Thoracic aorta (tissue), 2 donors: ENCODE measurements at places on chromosomes 6 and 20.

DNA sequence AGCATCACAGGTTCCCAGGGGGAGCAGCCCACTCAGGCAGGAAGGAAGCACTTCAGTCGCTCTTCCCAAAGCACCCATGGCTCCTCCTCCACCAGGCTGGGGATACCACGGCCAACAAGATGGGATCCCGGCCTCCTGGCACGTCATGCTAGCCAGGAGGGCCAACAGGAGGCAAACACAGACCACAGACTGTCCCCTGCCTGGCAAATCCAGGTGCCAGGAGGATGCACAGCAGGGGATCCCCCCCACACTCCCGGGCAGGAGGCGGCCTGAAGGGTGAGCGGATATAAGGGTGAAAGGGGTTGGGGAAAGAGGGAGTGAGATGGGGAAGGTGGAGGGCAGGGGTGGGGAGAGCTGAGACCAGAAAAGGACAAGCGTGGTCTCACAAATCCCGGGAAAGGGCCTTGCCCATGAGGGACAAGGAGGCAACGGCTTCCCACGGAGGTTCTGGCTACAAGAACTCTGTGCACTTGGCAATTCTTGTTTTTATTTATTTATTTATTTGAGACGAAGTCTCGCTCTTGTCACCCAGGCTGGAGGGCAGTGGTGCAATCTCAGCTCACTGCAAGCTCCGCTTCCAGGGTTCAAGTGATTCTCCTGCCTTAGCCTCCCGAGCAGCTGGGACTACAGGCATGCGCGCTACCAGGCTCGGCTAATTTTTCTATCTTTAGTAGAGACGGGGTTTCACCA is 7.2 kb downstream of the PXDC1 start:
- DNase-seq, result no peak

DNA sequence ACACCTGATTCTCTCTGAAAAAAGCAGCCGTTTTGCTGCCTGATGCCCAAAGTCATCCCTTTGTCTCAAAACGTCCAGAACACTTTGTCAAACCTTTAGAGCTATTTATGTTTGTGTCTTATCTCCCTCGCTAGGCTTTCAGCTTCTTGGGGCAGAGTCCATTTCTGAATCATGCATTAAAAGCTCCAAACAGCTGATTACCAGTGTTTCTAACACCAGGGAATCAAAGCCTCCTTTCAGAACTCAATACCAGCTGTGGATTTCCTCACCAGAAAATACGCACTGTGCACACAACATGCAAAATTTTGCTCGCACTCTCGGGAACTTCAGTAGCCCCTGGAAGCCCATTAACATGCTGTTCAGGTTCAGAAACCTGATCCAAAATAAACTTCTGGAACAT is 333.3 kb downstream of the HACE1 start:
- DNase-seq, result no peak

DNA sequence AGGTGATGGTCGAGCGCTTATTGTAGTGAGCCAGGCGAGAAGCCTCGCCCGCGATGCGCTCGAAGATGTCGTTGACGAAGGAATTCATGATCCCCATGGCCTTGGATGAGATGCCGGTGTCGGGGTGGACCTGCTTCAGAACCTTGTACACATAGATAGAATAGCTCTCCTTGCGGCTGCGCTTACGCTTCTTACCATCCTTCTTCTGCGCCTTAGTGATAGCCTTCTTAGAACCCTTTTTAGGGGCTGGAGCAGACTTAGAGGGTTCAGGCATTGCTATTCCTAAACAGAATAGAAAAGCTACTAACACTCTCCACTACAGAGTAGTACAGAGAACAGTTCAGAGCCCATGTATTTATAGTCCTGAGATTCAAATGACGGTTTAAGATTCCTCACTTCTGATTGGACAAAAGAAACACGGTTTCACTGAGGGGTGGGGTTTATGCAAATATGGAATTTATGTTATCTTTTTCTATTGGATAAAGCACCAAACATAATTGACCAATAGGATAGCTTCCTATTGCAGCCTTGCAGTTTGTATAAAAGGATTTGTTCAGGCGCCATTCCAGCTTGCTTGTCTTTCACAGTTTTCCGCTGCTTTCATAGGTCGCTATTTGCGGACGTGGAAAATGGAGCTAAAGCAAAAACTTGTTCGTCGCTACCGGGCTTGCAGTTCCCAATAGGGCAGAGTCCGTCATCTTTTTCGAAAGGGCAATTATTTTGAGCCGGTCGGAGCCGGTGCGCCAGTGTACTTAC is 43.7 kb upstream of the HFE start:
- no peak for DNase-seq

- DNase-seq, result no peak
These were observed 3.0 kb upstream of the CRIP3 start for GRCh38 chr6:43311666-43312065.

GRCh38 chr6:115796061-115796460 is 264.6 kb downstream of the FRK start:
- DNase-seq, result no peak

GRCh38 chr6:156125844-156126243 is 651.3 kb upstream of the ARID1B start:
- no peak for DNase-seq

GRCh38 chr20:48147311-48147710 is 362.0 kb upstream of the SULF2 start:
- DNase-seq, result no peak

GRCh38 chr20:24452498-24453127 is 16.8 kb upstream of the SYNDIG1 start:
- DNase-seq, result no peak

- no peak for DNase-seq
These were observed 472.1 kb upstream of the MARCKS start for GRCh38 chr6:113385020-113385431.

- DNase-seq, result no peak
These were observed 64.9 kb upstream of the MEI4 start for GRCh38 chr6:77587963-77588362.

DNA sequence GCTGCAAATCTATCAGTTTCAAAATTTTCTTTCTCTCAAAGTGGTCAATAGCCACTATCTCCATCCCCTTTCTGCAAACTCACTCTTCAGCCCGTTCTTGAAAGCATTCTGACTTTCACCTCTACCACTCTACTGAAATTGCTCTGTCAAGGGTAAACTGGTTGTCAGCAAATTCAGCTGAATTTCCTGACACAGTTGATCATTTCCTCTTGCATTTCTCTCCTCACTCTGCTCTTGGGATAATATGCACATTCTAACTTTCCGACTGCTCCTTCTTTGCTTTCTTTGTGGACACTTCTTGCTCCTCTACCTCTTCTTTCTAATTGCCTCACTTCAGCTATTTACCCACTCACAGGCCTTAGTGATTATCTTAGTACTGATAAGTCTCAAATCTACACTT is 73.7 kb upstream of the TINAG start:
- DNase-seq, result no peak

DNA sequence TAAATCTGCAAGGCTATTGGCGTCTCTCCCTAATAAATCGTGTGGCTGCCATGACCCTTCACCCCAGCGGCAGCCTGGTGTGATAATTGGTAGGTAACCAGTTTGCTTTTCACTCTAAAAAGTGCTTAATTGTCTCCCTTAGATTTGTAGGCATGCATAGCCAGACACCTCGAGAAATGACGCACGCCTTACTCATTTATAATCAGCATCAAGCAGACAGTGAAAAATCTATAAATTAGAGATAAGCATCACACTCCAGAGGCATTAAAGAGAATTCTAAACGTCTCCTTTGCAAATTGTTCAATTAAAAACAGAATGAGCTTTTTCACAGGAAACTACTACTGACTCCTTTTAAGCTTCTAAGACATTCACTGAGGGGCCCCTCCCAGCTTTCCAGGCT is 110.2 kb upstream of the RPS6KA2 start:
- DNase-seq, result no peak

- DNase-seq, result no peak
These were observed 625.3 kb downstream of the MMUT start for GRCh38 chr6:48837744-48838143.

DNA sequence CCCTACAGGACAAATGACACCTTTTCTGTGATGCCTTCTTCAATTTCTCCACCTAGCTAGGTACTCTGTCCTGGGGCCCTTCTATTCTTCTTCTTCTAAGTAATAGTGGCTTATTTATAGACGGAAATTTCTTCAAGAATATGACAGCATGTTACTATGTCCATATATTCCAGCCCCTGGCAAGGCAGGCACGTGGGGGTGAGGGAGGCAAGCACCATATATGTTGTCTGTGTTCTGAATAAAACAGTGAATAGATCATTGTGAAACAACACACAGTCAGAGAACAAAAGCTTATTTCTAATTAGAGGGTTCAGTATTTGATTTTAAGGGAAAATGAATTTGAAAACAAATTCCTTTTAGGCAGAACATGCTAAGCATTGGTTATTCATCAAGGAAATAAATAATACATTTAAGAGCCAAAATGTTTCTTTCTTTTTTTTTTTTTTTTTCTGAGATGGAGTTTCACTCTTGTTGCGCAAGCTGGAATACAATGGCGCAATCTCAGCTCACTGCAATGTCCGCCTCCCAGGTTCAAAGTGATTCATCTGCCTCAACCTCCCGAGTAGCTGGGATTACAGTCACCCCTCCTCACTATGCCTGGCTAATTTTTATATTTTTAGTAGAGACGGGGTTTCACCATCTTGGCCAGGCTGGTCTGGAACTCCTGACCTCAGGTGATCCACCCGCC is 6.2 kb downstream of the HEBP2 start:
- DNase-seq, result no peak

- DNase-seq, result no peak
These were observed 282.4 kb upstream of the HSF2 start for GRCh38 chr6:122116835-122117627.

- DNase-seq, result no peak
These were observed 90.0 kb downstream of the RPP40 start for GRCh38 chr6:4913705-4914419.

DNA sequence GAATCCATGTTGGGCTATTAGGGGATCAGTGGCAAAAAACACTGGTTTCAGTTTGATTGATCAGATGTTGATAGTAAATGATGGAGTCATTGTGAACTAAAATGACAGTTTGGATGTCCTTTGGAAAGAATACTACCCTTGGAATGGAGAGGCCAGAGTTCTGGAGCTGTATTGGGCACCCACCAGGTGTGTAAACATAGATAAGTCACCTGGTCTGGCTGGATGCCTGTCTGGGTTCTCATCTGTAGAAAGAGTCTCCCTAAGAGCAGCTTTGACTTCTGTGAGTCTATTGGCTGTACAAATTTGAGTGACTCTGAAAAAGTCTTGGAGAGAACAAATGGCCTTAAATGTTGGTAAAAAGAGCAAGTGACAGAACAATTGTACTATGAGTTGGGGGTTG is 115.0 kb downstream of the SCP2D1 start:
- DNase-seq, result no peak

DNA sequence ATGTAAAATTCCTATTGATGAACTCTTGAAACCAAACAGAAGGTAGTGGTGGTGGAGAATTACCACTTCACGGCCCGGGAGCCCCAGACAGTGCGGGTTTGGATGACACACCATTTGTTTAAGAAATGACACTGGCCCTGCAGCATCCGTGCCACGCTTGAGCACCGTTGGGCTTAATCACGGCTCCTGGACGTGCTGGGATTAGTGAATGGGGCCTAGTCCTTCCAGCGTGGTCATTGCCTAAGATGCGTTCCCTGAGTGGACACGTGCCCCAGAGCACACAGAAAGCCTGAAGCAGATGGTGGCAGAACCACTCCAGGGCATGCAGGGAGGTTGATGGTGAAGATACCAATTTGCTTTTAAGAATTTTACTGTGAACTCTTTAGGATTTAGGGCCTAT is 14.5 kb downstream of the STX16 start:
- DNase-seq, result no peak

DNA sequence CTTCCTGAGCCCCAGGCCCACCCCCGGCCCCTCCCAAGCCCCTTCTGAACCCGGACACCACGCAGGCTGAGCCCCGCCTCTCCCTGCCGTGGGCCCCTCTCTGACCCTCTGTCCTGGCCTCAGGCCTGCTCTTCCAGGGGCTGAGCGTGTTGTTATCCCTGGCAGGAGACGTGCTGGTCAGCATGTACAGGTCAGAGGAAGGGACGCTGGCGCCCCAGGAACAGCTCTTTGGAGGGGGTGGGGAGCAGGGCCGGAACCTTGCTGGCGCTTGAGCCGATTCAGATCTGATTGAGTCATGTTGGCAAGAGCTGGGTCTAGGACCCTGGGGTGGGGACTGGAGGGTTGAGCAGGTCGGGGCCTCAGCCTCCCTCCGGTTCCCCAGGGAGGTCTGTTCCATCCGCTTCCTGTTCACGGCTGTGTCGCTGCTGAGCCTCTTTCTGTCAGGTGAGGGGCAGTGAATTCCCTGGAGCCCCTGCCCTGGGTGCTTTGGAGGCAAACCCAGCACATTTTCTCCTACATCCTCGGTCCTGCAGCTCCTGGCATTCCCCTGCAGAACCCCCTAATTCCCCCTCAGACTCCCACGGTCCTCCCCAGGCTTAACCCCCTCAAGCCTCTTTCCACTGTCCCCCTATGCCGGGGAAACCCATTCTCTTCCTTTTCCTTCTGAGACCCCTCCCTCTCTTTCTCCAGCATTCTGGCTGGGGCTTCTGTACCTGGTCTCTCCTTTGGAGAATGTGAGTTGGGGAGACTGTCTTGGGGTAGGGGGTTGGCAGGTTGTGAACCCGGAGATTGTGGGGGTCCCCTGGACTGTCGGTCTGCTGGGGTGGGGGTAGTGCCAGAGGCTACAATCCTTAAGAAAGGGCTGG is 2.0 kb downstream of the SPAG4 start:
- DNase-seq, result no peak

- no peak for DNase-seq
These were observed 427.9 kb downstream of the QKI start for GRCh38 chr6:163842467-163842866.

- DNase-seq, result no peak
These were observed 292.7 kb downstream of the ESR1 start for GRCh38 chr6:152100183-152100618.

DNA sequence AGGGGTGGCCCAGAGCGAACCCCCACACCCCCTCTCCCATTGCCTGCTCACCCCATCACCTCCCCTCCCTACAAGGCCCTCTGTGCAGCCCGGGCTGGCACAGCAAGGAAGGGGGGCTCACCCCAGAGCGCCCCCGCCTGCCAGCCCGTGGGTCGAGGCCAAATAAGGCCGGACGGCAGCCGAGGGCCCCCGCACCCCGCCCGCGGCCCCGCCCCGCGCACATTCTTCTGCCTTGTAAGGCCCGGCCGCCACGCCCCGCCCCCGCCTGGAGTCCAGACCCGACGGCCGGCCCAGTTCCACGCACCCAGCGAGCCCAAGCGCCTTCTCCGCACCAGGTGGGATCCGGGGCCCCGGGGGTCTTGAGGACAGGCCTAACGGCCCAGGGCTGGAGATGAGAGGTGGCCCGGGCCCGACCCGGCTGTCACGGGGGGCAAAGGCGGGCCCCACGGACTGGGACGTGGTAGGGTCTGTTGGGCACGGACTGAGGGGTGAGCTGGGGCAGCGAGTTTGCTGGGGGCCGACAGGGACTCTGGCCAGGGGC is at the start of gene MYL9:
Gene MYL9, plus strand, starts transcription at position 293 of the 541 bp plus-strand sequence. CDS start 3,366 bp downstream, outside the sequence.
- peak; percentile 88 for DNase-seq

GRCh38 chr6:20365456-20365855 is 36.2 kb upstream of the E2F3 start:
- no peak for DNase-seq

DNA sequence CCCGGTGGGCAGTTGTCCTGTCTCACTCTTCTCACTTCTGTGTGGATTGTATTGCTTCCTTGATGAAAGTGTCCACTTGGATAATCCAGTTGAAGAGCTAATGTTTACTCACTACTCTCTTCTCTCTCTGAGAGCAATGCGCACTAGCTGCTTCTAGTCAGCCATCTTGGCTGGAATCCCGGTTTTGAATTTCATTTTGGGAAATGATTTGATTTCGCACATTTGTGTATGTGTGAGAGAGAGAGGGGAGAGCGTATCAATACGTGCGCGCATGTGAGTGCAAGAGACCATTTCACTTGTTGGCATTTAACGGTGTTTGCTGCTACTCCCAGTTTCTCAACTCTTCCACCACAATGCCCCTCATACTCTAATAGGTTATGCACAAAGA is 67.8 kb downstream of the KLHL32 start:
- no peak for DNase-seq
